ENCODE measurements at places on chromosomes 11 and 22.
A peak's percentile ranks its signal among the peaks of the same experiment; 100 is the strongest.

DNA sequence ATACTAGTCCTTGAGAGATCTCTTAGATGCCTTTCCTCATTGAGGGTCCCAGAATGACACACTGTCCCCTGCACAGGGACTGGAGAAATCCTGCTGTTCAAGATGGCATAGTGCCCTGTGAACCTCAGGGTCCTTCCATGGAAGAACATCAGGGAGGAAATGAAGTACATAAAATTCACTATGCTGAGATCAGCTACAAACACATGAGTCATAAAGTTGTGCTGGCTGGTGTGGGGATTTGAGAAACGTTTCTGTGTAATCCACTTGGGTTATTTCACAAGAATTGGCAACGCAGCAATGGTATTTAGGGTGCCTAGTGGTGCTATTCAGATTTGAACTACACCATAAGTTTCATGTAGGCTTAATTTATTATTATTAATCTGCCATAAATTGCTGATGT lies 174.4 kb downstream of the MAML2 start:
- peak; percentile 49 for DNase-seq

- no peak for DNase-seq
Measured at GRCh38 chr11:128871168-128871610, 4.1 kb upstream of the KCNJ1 start.

- DNase-seq: no peak
Measured at GRCh38 chr11:84685149-84685548, 942.0 kb downstream of the DLG2 start.

DNA sequence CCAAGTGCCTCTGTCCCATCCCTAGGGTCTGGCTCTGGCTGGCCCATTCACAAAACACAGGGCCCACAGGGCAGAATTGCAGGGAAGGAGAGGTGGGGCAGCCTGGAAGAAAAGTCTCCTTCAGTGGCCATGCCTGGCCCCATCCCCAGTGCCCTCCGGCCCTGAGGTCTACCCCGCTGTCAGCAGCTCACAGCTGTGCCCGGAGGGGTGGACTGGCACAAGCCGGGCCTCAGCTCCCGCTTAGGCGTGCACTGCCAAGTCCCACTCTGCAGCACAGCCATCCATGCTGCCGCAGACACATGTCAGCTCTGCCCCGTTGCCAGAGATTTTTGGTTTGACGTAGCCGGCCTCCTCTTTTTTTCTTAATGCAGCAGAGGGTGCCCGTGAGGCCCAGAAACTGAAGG lies 3.9 kb upstream of the SCN2B start:
- DNase-seq: no peak

GRCh38 chr11:119545978-119546915 lies 123.3 kb upstream of the THY1 start:
- no peak for DNase-seq

- DNase-seq: no peak
Measured at GRCh38 chr22:48581796-48582469, 1245.7 kb downstream of the BRD1 start.

- no peak for DNase-seq
Measured at GRCh38 chr11:70384566-70385152, 13.7 kb upstream of the CTTN start.

GRCh38 chr11:126284829-126285228 lies 1.9 kb downstream of the TIRAP start:
- DNase-seq: peak; percentile 78

GRCh38 chr11:66967670-66968425 lies 7.3 kb upstream of the C11orf86 start:
- DNase-seq: peak; percentile 65

- peak; percentile 54 for DNase-seq
Measured at GRCh38 chr11:74449369-74449931, 17.9 kb downstream of the KCNE3 start.

- DNase-seq: no peak
Measured at GRCh38 chr11:100883830-100884229, 196.7 kb downstream of the ARHGAP42 start.

GRCh38 chr11:3893311-3893710 lies 37.8 kb downstream of the STIM1 start:
- no peak for DNase-seq

DNA sequence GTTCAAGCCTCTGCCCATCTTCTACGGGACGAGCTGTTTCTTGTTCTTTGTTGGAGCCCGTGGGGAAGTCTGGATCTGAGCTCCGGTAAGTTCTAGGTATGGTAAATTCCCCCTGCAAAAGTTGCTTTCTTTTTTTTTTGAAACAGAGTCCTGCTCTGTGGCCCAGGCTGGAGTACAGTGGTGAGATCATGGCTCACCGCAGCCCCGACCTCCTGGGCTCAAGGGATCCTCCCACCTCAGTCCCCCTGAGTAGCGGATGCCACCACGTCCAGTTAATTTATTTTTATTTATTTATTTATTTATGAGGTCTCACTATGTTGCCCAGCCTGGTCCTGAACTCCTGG lies 35.5 kb upstream of the MOB2 start:
- DNase-seq: no peak

Data from RCC 7860 (cell line).